ENCODE measurements at places on chromosomes 12 and 14.

DNA sequence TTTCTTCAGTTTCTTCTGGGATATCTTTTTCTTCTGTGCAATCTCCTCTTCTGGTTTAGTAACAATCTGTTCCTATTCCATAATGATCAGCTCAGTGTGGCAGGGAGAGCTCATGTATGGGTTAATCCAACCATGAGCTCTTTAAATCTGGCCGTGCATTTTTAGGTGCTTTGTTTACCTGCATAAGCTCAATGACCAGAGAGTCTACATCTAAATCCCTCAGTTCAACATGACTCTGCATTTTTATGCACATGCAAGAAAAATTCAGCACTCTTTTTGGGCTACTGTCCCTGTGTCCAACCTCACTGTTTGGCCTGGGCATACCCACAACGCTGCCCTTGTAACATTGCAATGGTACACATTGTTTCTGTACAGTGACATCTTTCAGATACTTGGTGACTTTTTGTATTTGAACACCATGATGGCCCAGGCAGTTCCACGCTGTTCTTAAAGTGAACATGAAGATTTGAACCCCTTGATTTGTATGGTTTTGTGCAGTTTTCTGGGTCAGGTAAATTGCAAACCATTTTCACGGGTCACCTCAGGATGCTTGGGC lies 243.3 kb upstream of the SRRM4 start:
- DNase-seq, result no peak

DNA sequence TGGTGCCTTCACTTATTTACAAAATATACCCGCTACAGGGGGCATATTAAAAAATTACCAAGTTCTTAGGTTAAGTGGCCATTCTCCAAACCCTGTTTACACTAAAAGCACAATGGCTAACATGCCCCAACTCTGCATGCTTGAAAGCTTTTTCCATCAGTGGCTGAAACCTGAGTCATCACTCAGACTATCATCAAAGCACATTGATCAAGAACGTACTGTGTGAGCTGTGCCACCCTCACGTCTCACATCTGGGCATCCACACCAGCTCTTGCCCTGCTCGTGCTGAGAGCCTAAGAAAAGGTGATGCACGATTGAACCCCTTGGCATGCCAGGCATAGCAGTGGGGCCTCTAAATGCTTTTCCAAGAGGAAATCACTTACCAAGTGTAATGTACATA lies 13.2 kb downstream of the AQP6 start:
- DNase-seq, result no peak

DNA sequence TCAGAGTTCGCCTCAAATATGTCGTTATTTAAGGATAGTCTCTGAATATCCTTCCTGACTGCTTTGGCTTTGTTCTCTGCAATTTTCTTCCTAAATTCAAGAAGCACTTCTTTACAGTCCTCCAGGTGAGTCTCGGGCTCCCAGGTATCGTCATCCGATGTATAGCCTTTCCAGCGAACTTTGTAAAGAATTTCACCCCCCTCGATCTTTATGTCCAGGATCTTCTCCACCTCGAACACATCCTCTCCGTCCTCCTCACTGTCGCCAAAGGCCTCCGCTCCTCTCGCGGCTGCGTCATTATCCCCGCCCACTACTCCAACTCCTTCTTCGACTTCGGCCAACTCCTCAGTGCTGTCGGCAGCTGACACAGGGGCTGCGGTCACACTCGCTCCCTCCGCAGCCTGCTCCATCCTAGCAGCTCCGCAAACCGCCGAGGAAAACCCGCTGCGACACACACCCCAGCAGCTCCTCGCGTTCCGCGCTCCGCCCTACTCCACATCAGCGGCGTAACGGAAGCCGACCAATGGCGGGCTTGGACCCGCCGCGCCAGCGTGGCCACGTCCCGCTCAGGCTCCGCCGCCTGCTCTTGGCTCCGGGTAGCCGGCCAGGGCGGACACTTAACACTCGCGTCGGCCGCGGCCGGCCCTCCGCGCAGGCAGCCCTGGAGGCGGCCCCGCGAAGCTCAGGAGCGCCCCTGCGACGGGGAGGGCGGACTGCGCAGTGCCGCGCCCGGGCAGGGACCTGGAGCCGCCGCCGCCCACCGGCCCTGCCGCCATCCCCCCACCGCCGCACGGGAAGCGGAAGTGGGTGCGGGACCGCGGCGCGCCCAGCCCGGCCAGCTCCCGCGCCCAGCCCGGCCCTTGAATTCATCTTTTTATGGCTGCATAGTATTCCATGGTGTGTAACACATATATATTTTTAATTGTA lies 4.1 kb downstream of the CD163L1 start:
- peak; percentile 56 for DNase-seq

- DNase-seq, result no peak
Observed at GRCh38 chr12:3167636-3168035, 90.5 kb downstream of the TSPAN9 start.

Data from hematopoietic multipotent progenitor cell treated with erythropoietin and hydrocortisone succinate and interleukin-3 and kit ligand, for 6 days (in vitro differentiated cells).